ENCODE measurements at places on chromosomes 16 and 17.
A peak's percentile ranks its signal among the peaks of the same experiment; 100 is the strongest.

DNA sequence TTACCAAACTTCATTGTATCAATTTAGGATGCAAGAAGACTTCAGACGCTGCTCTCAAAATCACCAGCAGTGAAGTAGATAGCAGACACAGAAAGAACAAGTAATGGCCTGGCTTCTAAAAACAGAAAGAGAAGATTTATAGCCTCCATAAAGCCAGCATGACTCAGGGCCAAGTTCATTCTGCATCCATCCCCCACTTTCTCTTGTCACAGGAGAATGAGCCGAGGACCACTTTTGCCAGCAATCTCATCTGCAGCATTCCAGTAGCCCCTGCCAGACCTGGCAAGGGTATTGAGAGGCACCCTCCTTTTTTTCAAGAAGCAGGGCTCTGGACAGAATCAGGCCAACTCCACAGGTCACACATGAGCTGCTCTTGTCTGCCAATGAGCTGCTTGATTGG, 355.4 kb upstream of the SOX9 start:
- no peak for DNase-seq

GRCh38 chr17:67582673-67583081, 135.1 kb upstream of the NOL11 start:
- DNase-seq = no peak

DNA sequence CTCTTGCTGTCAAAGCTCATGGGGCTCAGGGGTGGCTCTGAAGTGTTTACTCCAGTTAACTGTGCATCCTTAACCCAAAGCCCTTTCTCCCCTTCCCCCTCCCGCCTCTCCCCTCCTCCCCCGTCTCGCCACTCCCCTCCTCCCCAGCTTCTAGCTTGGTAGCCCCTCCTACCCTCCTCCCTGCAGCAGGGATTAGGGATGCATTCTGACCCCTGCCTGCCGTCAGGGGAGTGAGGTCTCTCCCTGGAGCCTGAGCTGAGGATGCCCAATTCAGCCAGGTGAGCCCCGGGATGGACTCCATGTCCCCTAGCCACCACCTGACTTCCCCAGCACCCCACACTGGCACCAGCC, 1.6 kb downstream of the HS3ST6 start:
- no peak for DNase-seq

GRCh38 chr17:44830359-44831288, 537 bp upstream of the GJC1 start:
- no peak for DNase-seq

DNA sequence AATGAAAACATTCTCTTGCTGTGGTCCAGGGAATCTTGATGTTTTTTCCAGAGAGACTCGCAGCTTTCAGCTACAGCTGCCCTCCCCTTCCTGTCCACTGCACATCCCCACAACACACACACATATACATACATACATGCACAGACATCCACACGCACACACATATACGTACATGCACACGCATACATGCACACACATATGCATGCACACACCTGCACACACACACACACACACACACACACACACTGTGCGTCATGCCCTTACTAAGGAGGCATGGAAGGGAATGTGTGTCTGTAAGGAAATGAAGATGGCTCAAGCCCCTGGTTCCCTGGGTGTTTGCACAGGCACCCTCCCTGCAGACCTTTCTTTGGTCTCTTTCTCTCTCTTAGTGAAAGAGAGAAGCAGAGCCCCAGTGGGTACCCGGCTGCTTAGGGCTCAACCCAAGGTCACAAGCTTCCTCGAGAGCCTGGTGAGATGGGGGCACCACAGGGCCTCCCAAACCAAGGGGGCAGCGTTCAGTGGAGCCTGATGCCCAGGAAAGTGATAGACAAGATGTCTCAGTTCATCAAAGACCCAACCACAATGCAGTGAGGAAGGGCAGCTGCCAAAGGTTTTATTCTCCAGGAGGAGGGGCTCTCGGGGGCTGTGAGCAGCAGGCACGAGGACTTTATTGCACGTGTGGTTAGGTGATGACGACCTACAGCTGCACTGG, 33.3 kb downstream of the TNFRSF13B start:
- DNase-seq = no peak

DNA sequence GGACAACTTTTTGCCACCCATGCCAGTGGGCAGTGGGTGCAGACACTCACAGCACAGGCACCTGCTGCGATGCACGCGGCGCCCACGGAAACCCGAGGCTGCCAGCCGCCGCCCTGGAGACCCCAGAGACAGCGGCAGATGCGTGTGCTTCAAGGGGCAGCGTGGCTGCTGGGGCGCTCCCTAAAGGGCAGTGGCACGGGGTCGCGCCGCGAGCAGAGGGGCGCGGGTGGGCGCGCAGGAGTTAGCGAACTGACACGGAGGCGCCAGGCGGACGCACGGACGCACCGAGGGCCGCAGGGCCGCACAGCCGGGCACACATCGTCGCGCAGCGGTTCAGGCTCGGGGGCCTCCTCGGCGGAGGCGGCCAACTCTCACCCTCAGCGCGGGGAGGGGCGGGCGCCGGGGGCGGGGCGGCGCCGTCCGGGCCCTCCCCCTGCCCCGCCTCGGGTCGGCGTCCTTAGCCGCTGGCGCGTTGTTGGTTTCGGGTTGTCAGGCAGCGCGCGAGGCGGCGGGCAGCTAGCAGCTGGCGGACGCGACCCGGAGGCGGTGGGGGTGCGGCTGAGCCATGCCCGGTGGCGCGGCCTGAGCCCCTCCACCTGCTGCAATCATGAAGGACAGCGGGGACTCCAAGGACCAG, at the start of gene KIF19:
TSS of gene KIF19 (plus strand) at position 484 of the 637 bp plus-strand sequence. CDS start at position 608, 124 bp downstream.
- peak; percentile 51 for DNase-seq

- peak; percentile 26 for DNase-seq
Observed at GRCh38 chr16:30139583-30140481, 16.8 kb upstream of the MAPK3 start.

- no peak for DNase-seq
Observed at GRCh38 chr17:34663714-34664113, 84.3 kb downstream of the TMEM132E start.
